ENCODE measurements at places on chromosomes 13 and 19.

GRCh38 chr19:7545904-7546303, 10.4 kb downstream of the PNPLA6 start:
- no peak for DNase-seq

GRCh38 chr13:75907044-75907443, 270.9 kb downstream of the LMO7 start:
- no peak for DNase-seq

DNA sequence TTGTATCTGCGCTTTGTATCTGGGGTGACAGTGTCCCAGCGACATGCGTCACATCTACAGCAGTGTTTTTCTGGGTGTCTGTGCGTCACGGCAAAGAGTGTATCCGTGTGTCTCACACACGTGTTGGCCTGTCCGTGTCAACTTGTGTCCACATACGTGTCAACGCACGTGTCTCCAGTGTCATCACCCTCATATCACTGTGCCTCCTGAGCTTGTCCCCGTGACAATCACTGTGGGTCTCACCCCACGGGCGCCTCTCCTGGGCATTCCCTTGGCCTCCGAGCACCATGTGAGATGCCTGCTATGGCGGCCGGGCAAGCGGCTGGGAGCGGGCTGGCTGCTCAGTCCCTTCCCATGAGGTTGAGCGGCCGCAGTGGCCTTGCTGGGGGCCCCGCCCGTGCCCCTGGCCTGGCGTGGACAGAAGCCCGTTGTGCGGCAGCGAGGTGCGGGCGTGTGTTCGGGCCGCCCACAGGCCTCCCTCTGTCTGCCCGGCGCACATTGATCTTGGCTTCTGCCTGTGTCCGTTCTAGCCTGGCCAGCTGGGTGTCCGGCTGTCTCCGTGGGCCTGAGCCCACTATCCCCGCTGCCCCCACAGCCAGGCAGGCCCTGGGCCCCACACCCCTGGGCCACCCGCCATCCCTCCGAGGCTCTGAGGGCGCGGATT, 6.4 kb downstream of the NFIX start:
- no peak for DNase-seq

- no peak for DNase-seq
Observed at GRCh38 chr13:89880201-89880600, 1467.3 kb upstream of the MIR17HG start.

GRCh38 chr19:41907994-41908615, 20.1 kb downstream of the ERFL start:
- no peak for DNase-seq

All from ovary (tissue), 10 donors.